Right hindlimb (tissue), 1 donor: ENCODE measurements at places on chromosomes 1 and 21.

DNA sequence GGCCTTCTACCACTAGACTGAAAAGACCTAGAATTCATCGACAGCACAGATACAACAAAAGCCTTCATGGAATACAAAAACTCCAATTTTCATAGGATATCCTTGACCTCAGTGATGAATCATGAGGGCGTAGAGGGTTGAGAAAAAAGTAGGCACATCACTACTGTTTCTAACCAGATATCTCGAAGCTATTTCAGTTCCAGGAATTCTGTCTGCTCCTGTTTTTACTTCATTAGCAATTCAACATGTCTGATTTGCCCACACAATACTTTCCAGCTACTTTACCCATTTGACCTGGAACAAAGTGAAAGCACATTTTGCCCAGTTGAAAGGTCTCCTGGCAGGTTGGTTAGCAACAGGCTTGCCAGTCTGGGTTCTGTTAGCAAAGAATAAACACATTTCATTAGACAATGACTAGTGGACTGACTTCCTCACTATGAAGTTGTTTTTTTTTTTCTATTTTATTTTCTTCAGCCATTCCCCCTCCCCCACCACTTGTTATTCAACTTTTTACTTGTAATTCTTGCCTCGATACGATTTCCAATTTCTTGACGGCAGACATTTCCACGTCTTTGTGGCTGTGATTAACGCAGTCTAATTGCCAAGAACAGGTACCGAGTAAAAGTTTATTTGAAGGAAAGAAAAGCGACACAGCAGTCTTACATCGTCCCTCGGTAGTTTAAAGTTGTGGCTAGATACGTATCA is 4.0 kb upstream of the ZBTB18 start:
- no peak for DNase-seq

DNA sequence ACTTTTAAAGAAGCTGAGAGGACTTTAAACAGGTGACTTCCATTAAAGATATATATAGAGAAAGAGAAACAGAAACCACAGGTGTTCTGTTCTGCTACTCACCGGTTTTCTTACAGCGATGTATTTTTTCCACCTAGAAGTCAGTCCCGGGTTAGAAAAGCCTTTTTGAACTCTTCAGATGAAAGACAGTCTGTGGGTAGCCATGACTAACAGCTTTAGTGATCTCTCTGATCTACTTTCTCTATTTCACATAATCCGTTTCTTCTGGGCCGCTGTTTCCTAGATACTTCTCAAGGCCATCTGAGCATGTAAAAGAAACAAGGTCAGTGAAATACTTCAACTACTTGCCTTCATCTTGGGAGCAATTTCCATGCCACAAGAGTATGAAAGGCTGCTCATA is 25.1 kb downstream of the WDR64 start:
- DNase-seq: no peak

GRCh38 chr21:15620892-15621291 is 108.9 kb upstream of the USP25 start:
- DNase-seq: no peak

DNA sequence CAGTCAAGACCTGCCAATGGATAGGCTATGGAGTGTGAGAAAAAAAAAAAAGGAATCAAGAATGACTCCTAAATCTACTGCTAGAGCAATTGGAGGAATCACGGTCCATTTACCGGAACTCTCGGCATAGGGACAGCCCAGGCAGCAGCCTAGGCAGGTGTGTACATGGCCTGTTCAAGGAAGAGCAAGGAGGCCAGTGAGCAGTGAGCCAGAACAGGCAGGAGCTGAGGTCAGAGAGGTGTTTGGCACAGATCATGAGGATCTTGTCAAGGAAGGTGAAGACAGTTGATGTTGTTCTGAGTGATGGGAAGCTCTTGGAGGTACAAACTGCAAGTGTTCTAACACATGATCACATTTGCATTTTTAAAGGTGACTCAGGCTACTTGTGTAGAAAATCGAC is 40.6 kb upstream of the HHAT start:
- no peak for DNase-seq

- DNase-seq: no peak
Observed at GRCh38 chr1:224524679-224525078, 90.1 kb upstream of the WDR26 start.

DNA sequence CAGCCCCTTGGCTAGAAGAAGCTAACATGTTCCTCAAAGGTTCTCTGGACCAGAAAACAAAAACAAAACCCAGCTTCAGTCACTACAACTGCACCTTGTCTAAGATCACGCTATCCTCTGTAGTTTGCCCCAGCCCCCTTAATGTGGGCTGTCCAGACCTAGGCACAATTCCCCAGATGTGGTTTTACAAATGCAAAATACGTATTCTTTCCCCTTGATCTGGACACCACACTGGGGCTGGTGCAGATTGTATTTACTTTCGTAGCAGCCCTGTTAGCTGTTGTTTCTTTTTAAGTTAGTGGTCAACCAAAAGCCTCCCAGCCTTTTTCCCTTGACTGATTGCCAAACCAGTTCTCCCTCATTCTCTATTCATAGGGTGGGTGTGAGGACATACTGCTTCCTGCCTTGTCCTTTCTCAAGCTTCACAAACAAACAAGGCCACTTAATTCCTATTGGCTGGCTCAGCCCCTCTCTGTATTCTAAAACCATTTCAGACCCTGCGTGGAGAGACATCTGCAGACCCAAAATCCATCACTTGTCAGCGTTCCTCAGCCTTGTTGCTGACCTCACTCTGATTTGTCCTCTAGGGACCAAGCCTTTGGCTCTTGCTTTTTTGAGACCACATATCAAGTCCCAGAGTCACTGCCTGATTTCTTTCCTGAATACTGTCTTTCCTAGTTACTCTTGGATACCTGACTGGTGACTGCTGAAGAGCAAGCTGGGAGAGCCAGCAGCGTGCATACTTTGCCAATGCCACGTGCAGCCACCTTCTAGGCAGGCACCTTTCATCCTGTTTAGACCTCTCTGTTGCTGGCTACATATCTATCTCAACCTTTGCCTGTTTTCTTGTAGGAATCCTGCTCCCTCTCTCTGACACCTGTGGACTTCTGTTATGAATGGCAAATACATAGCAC is 96.4 kb upstream of the RAB3GAP2 start:
- peak; percentile 36 for DNase-seq

DNA sequence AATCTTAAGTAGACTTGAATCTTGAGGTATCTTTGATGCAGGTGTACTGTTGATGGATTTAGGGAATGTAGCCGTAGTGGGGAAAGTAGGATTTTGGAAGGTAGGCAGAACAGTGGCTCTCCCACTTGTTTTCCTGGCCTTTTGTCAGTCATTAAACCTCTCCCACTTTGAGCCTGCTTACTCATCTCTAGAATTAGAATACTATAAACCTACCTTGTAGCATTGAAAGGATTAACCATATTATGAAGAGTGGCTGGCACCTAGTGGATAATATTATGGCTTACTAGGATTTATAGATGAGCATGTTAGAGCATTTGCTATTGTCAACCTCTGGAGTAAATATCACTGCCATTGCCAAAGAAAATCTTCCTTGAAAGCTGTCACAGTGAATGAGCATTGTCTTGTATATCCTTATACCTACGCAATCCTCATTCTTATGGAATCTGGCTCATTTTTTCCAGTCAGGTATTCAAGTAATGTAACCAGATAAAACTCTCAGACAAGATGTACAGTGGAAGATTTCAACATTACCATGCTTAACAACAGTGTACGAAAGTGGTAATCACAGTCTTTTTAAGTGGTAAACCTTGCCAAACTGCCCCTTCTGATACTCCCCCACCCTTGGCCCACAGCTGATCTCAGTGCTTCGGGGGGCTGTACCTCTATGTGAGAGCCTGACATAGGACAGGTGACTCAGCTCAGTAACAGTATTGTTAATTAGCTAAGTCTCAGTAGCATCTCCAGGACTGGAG is 44.4 kb downstream of the SH3GLB1 start:
- DNase-seq: no peak

GRCh38 chr1:72280131-72280530 is 2.2 kb downstream of the NEGR1 start:
- DNase-seq: no peak

DNA sequence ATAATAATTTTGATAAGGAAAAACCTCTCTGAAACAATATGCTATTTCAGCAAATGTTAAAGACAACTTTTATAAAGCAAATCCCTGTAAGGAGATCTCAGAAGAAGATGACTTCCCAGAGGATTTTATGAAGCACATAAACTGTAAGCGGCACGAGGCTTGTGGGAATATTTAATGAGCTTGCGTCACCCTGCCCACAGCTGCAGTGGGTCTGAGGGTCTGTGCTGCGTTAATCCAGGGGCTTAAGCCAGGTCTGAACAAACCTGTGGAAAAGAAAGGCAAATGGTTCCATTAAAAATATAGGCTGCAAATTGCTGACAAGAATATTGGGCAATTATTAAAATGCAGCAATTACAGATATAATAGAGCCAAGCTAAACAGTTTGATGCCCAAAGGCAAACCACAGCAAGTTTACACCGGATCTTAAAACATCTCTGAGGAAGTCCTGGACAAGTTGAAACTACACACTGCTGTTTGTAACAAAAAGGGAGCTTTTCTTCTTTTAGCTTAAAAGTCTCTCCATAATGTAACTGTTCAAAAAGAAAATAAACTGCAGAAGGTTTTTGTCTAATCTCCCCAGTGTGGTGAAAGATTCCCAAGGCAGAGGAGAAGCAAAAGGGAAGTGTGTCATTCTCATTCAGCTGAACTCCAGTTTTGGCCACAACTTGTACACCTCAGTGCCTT is 21.8 kb downstream of the TGFBR3 start:
- DNase-seq: no peak

DNA sequence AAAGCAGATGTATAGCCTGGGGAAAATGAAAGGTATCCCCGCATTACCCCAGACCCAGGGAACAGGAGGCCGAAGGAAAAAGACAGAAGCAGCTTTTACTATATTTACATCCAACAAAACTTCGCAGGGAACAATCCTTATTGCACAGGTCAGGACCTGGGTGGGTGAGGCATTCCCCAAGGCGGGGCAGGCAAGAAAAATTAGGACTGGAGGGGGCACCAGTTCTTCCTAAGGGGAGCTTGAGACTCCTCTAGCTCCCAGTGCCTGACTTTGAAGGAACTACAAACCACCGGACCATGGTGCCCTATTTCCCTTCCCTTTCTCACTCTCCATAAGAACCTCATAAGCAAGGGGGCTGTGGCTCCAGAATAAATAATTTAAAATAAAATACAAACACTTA is 6.7 kb upstream of the GATAD2B start:
- no peak for DNase-seq

GRCh38 chr1:16117936-16118335 is 37.9 kb downstream of the EPHA2 start:
- no peak for DNase-seq

GRCh38 chr1:100835866-100836842 is 58.5 kb downstream of the EXTL2 start:
- no peak for DNase-seq

- peak; percentile 78 for DNase-seq
Observed at GRCh38 chr1:9294910-9295636, 2.4 kb downstream of the SPSB1 start.

DNA sequence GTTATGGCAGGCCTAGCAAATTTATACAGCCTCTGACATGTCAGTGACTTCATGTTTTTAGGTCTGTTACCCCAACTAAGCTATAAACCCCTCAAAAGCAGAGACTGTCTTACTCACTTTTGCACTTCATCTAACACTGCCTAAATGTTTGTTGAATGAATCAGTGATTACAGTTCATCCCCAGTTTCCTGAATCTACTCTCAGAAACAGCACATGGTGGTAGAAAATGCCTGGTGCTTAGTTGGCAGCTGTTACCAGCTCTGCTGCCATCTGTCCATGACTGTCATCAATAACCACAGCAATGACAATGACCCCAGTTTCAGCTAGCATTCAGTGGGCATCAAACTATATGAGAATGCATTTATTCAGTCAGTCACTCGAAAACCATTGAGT is 110.5 kb upstream of the SERBP1 start:
- no peak for DNase-seq

DNA sequence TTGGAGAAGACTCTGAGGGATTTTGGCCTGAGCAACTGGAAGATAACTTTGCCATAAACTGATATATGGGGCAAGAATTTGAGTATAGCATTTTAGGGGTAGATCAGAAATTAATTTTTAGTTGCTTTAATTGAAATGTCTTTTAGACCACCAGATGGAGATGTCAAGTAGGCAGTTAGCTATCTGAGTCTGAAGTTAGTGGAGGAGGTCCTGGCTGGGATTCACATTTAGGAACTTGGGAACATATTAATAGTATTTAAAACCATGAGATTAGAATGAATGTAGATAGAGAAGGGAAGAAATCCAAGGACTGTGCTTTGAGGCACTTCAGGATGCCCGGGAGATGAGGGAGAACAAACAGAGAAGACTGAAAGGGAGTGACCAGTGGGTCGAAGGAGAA is 32.6 kb downstream of the SLC44A3 start:
- DNase-seq: no peak

DNA sequence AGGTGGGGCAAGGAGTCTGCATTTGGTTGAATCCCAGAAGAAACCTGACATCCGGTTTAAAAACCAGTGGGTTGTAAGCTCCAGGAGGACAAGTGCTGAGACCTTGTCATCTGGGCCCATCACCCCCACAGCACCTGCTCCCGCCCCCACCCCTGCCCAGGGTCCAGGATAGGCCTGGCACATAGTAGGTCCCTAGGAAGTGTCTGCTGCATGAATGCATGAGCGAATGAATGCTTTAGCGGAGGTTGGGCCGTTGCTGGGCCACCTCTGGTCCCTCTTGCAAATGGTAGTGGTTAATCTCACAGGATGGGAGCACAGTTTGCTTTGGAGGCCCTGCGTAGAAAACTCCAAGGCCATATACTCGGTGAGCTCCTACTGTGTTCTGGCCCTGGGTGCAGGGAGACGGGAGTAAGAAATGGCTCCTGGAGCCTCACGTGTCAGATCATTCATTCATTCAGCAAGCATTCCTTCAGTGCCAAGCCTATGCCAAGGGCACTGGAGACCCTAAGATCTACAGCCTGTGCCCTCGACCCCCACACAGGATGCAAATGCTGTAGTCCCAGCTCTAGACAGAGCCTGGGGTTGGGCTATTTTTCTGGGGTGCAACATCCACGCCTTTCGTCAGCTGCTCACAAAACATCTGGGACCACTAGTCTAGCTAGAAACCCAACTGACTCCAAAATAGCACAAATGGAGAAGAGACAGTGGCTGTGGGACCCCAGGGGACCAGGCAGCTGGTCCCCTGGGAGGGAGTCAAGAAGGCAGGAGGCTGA is 28.9 kb downstream of the EPHA2 start:
- peak; percentile 13 for DNase-seq

DNA sequence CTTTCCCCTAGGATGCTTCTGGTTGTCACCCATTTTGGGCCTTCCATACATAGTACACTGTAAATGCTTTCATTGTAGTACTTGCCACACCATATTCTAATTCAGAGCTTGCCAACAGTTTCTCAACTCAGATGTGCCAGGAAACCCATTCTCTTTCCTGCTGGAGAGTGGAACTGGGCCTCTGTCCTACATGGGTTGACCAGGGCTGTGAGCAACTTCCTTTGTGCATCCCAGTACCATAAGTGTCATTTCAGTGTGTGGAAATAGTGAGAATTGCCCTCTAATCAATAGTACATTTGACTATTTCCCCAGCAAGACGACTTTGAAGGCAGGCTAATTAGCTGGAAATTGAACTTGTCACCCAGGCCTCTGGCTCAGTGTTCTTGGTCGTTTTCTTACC is 74.8 kb downstream of the MTR start:
- no peak for DNase-seq
